ENCODE measurements at places on chromosomes 2 and 18.

GRCh38 chr2:160402501-160402900, 91.1 kb downstream of the RBMS1 start:
- no peak for DNase-seq

GRCh38 chr2:129753261-129753660, 226.2 kb upstream of the RAB6C start:
- DNase-seq, result no peak

GRCh38 chr18:21820033-21820810, 79.6 kb downstream of the MIB1 start:
- no peak for DNase-seq

DNA sequence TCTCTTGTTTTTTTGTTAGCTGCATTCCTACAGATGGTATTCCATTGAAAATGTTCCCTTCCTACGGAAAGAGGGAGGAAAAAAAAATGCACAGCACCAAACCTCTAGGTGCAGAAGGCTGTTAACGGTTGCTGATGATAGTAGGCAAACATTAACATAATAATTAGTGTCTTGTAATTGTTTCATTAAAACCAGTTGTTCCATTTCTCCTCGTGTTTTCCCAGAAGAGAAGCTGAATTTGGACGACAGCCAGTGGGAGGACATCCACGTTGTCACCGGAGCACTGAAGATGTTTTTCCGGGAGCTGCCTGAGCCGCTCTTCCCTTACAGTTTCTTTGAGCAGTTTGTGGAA, 494.7 kb downstream of the ARHGAP15 start:
- no peak for DNase-seq

- DNase-seq, result no peak
Measured at GRCh38 chr2:226671141-226671676, 128.4 kb downstream of the IRS1 start.

DNA sequence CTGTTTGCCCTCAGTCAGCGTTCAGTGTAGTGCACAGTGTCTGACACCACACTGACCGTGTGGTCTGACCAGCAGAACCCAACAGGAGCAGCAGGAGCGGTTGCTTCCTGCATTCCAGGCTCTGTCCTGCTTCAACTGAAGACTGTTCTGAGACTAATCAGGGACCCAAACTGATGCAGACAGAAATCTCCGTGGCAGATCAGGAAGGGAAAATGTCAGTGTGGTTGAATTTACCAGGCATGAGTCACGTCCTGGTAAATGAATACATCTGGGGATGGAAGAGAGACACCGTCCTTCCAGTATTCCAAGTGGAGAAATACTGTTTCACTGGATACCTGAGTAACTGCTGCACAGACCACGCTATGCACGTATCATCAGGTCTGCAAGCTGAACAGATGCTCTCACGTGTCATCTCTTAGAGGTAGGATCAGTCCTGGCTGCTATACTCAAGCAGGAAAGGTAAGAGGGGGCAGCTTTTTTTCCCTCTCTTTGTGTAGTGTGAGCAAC, 223.6 kb upstream of the EPAS1 start:
- DNase-seq, result no peak

DNA sequence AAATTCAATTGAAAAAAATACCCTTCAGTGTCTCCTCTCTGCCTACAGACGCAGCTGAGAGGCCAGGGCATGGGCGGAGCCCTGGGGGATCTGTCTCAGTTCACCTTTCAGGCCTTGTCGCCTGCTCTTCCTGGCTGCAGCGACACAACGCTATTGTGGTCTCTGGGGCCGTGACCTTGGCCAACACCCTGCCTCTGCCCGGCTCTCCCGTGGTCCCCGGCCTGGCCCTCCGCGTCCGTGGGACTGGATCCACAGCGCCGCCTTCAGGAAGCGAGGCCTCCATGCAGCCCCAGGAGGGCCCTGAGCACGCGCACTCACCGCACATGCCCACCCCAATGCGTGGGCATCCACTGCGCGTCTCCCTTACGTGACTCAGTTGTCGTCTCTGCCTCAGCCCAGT, 81.1 kb downstream of the MRPS9 start:
- no peak for DNase-seq
